ENCODE measurements at places on chromosomes 1 and 21. TPM values are rescaled to one million over a fixed set of nuclear protein-coding genes. Genes with fewer than 3 reads are reported as not detected.

Gene HRNR
- total RNA-seq = not detected

Gene OR2G6
- not detected for total RNA-seq

Gene JAM2
- 4.3 TPM for total RNA-seq

Gene DNAJC28
- total RNA-seq = 0.52 TPM

Gene CD247
- 0.80 TPM for total RNA-seq

Gene C4BPA
- 0.24 TPM for total RNA-seq

Gene ACKR1
- total RNA-seq = 17.6 TPM

Gene CD5L
- not detected for total RNA-seq

Gene PODN
- 2.6 TPM for total RNA-seq
